SHP77 treated with DMSO at 0.1 percent for 48 hours (cell line): ENCODE measurements at places on chromosomes 1 and 21.

DNA sequence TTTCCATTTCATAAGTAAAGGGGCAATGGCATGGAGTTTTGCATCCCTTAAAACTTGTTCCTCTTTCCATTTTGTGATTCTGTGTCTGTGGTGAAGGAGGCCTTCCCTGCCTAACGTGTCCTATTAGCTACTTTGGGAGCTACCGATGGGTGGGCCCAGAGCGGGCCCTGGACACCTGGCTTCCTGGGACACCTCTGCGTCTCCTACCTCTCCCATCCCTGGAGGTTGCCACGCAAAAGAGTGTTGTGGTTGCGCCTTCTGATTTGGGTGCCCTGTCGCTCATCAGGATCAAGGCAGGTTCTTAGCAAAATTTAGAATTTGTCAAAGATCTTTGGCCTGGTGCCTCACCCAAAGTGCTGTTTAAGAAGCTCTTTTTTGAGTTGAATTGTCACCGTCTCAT is 116.4 kb upstream of the CACNA1E start:
- DNase-seq, result no peak

DNA sequence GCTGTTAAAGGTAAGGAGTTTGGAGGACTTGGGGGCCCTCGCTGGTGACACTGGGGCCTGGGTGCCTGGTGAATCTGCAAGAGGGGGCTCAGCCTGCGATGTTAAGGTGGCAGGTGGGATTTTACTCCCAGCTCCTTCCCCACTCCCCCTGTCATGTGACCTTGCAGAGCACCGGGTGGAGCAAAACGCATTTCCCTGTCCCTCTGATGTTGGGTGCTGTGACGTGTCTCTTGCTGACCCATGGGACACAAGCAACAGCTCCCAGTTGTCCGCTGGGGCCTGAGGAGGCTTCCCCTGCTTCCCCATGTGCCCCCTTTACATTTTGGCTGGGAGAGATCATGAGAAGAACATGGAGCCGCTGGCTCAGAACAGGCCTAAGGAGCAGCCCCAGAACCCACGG is 319.0 kb downstream of the MATN1 start:
- DNase-seq, result no peak

DNA sequence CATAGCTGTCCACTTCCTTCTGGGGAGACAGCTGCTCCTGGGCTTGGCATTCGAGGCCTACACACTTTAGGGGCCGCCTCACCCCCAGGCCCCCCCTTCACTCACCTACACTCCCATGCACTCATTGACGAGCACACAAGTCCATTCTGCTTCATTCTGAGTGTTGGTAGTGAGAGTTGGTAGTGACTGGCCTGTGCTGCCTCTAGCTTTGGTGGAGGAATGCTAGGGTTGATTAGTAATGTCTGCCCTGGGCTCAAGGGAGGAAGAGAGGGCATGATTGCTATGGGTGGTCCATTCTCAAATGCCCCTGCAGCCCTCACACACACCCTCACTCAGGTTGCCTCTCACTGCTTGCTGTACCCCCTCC is 30.4 kb downstream of the TRIM11 start:
- no peak for DNase-seq

DNA sequence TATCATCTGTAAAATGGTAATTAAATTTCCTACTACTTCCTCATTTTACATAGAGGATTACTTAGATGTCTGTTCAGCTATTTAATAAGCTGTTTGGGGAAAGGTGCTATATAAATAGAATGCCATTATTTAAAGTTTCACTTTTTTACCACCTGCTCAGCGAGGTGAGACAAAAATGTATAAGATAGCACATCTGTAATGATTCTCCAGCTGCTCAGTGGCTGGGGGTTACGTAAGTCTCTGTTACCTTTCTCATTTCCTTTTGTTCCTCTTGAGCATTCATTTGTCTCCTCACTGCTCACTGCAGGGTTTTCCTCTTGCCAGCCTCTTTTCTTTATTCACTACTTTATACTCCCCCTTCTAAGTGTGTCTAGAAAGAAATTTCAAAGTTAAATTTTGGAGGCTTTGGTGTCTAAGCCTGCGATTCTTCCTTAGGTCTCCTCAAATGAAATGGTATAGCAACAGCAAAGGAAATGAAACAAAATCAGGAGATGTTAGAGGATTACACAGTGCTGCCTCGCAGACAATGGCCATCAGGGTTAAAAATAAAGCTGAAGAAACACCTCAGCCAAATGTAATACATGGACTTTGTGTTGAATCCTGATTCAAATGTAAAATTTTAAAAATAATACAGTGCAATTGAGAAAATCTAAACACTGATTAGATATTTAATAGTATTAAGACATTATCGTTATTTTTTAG is 6.8 kb downstream of the RGS8 start:
- DNase-seq, result no peak

DNA sequence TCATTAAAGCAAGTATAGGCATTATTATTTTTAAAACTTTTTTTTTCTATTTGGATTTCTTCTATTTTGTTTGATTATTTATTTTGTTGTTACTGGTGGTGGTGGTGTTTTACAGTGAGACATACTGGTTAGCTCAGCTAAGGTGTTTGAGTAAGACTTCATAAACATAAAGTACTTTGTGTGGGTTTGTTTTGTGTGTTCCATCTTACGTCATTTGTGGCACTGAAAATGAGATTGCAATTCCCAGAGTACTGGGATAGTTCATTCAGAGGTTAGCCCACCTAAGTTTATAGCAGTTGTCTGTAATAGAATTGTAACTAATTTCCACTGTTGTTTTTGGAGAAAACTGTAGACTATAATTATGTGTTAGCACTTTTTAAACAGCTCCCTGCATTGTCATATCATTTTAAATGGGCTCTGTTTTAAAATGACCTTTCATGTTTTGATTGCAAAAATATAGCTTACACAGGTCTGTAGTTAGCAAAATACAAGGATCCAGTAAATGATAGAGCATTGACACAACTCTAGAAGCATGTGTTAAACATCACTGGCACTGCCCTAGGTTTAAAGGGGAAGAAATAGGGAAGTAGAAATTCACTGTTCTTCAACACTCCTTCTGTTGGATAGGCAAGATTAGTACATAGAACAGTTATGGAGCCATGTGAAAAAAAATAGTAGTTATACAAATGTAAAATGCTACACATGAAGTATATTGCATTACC is 171.7 kb downstream of the NFIA start:
- DNase-seq, result no peak

DNA sequence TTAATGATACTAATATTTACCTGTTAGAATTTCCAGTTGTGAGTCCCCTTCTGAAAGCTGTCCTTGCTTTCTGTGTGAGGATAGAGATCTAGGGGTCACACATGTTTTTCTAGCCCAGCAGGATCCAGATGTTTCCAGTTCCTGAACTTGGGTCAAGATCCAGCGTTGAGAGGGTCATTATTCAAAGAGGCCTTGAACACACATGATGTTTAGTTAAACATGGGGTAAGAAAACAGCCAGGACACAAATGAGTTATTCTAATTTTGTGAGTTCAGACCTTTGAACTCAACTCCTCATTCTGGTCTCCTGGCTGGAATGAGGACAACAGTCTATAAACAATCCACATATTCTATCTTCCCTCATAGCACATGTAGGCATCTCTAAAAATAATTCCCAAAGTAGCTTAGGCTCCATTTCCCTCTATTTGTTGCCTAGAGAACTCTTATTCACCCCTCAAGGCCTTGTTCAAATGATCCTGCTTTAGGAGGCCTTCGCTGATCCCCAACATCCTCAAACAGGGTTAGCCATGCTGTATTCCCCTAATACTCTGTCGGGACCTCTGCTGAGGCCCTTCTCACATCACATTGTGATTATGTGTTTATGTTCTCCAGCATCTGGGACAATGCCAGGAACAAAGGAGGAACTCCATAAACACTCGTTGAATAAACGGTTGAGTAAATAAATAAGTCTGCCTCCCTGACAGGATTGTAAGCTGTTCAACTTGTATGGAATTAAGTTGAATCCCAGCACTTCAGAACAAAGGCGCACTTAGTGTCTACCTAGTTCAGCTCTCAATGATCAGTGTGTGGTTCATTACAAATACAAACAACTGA is 15.0 kb upstream of the KCNN3 start:
- DNase-seq, result no peak

DNA sequence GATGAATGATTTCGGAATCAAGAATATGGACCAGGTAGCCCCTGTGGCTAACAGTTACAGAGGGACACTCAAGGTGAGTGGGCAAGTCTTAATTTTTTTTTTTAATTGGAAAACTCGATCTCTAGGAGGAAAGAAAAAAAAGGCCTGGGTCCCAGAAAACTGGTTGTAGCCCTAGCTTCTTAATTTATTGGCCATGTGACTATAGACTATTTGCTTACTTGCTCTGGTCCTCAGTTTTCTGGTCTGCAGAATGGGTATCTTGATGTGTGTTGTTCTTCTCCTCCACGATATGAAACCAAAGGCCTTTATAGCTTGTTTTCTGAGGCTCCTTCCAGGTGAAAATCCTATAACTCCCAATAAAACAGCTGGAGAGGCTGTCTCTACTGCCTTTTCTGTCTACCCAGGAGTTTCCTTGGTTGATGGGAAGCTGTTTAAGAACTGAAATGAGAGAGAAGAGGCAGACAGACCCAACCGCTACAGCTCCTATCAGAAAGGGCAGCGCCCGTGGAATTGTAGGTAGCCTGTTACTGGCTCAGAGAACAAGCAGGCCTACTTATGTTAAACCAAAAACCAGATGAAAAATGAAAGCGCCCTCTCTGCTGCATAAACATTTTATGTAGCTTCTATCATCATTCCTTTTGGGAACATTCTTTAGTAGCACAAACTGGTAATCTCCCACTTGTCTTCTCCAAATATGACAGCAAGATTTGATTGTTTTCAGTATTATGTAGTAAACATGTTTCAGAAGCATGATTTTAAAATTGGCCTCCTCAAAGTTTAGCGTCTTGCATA is 4.5 kb downstream of the ETS2 start:
- no peak for DNase-seq

DNA sequence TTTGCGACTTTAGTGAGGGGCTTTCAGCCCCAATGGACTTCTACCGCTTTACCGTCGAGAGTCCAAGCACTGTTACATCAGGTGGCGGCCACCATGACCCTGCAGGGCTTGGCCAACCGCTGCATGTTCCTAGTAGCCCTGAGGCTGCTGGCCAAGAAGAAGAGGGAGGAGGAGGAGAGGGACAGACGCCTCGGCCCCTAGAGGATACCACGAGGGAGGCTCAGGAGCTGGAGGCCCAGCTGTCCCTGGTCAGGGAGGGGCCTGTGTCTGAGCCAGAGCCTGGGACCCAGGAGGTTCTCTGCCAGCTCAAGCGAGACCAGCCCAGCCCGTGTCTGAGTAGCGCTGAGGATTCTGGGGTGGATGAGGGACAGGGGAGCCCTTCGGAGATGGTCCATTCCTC is 8.6 kb upstream of the SLC25A34 start:
- no peak for DNase-seq

DNA sequence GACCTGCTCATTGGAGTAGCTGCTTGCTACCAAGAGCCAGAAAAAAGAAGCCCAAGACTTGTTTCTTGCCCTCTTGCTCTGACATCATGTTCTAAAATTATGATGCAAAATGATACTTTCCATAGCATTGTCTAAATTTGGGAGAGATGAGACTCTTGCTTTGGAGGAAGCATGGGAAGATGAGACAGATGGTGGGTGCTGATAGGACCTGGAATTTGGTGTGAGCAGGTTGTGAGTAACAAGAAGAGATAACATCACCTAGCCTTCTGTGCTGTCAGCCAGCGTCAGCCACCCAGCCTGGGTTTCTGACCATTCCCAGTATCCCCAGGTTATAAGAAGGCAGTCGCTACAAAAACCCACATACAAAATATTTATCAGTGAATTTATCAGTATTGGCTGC is 67.1 kb upstream of the GCLM start:
- no peak for DNase-seq

- DNase-seq, result no peak
Observed at GRCh38 chr1:237226177-237226944, 184.4 kb downstream of the RYR2 start.

- no peak for DNase-seq
Observed at GRCh38 chr1:4658643-4659628, 4.5 kb downstream of the AJAP1 start.

DNA sequence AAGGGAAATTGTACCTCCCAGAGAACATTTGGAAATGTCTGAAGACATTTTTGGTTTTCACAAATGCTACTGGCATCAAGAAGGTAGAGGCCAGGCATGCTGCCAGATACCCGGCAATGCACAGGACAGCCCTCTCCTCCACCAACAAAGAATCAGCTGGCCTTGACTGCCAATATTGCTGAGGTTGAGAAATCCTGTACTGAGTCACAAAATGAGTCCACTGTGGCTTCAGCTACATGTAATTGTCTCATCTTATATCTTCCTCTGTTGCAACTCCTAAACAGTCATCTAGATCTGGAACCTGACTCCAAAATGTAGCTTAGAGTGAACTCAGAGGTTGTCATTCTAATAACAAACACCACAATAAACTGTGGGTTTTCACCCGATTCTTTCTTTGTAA is 327.5 kb upstream of the POGK start:
- no peak for DNase-seq

DNA sequence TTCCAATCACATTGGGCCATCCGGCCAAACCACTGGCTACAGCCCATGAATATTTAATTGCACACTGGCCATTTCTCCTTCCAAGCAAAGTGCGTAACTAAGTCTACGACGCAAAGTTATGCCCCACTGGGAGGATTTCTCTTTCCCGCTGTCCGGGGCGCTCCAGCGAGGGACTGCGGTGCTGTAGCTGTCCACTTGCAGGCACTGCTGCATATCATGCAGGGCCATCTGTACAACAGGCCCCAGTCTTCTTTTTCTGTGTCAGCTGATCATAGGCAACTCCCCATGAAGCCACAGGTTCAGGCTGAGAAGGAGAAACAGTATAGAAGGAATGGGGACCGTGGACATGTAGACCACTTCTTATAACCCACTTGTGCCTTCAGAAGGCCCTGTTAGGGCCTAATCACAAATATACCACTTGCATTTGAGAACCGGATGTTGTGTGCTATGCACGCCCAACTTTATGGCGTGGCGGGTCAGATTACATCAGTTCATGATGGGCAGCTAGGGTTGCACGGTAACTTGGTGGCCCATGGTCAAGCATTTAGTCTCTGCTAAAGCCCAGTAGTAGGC is 58.0 kb downstream of the ADSS2 start:
- DNase-seq, result no peak

GRCh38 chr1:16464917-16465625 is 24.5 kb downstream of the NECAP2 start:
- DNase-seq, result no peak

DNA sequence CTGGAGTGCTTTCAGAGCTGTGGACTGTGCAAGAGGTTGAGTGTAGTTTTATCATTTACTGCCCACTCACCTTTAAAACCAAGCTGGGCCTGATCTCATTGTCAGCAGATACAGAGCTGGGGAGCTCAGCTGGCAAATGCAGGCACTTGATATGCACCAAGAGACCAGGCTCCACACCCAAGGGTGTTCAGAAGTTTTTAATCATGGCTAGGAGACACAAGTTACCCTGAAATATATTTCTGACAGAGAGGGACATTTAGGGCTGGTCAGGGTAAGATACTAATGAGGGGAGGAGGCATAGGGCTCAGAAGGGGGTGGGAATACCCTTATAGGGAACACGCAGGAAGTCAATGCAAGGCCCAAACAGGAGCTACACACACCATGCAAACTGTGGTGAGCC is 153.7 kb downstream of the ELAVL4 start:
- no peak for DNase-seq

- DNase-seq, result no peak
Observed at GRCh38 chr1:44322367-44322766, 32.7 kb downstream of the ERI3 start.
